ENCODE measurements at places on chromosomes 3 and 15.

- DNase-seq, result no peak
Measured at GRCh38 chr15:39130556-39131379, 450.1 kb upstream of the THBS1 start.

- DNase-seq, result no peak
Measured at GRCh38 chr3:67601919-67602608, 52.3 kb downstream of the SUCLG2 start.

DNA sequence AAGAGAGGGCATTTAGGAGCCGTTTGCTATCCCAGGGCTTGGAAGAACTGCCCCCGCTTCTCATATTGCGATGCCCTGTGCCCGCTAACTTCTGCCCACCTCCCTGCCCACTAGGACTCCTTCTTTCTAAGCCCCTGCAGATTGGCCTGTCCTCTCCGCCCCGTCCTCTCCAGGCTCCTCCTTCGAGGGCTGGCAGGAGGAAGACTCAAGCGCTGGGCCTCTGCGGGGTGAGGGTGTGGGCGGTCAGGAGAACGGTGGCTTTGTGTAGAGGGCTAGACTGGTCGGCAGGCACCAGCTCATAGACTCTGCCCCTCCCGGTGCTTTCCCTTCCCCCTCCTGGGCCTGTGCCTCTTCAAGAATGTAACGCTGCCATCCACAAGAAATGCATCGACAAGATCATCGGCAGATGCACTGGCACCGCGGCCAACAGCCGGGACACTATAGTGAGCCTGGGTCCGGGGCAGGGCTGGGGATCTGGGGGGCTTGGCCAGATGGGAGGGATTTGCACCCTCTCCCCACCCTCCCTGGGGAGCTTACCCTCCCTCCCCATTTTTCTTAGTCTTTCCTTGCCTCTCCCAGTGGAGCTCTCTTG lies 21.9 kb downstream of the PRKCD start:
- DNase-seq, result no peak

DNA sequence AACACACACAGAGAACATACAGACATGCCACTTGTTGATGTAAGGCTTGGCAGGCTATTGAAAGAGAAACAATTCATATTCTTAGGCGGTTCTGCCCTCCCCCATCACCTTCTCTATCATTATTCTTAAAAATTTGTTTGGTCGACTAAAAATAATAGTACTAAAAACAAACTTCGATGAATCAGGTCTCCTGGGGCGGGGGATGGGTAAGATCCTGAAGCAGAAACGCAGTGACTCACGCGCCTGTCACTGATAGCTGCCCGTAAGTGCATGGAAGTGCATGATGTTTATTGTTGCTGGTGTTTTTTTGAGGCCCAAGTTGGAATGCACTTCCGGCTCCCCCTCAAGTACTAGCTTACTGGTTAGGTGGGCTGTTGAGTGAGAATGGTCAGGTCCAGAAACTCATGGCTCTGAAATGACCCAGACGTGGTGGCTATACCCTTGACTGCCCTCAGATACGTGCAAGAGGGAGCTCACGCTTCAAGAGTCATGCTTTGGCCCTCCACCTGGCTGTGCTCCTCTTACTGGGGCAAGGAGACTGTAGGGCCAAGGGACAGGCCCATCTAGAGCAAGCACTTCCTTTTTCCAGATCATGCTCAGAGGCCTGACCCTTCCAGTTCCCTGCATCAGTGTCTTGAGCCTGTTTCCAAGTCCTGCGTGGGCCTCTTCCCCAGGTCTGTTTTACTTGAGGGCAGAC lies 10.9 kb downstream of the SMAD3 start:
- no peak for DNase-seq

- DNase-seq, result no peak
Measured at GRCh38 chr15:100175406-100176114, 166.2 kb downstream of the ADAMTS17 start.

All from NCI-H2107 (cell line).